ENCODE measurements at places on chromosomes 1 and 21.

DNA sequence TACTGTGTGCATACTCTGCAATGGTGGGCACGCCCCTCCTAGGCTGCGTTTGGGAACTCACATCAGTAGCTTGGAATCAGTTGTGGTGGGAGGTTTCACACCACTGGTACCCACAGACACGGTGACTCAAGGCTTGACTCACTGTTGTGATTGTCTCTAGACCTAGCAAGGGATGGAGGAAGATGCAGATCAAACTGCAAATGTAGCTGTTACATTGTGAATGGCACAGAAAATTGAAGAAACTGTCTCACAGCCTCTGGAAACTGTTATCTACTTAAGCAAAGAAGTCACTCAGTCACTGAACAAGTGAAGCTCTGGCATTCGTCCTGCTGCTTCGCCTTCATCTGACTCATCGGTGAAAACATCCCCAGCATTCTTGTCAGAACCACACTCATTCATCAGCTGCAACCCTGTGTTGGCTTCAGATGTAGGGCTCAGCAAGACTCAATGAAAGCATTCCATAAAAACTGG lies 59.5 kb downstream of the POFUT2 start:
- no peak for DNase-seq

DNA sequence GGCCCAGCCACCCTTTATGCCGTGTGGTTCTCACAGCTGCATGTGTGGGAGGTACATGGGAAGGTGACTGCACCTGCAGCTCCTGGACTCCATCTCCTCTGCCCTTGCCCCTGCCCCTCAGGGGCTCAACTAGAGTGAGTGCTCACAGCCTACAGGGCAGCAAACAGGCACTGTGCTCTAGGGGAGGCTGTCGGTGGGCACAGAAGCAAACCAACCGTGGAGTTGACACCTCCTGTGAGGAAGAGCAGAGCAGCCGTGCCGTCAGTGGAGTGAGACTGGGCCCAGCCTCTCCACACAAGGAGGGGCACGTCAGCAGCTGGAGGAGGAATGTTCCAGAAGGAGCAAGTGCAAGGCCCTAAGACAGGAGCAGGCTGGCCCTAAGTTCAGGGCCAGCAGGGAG lies 32.7 kb downstream of the BMP8A start:
- no peak for DNase-seq

DNA sequence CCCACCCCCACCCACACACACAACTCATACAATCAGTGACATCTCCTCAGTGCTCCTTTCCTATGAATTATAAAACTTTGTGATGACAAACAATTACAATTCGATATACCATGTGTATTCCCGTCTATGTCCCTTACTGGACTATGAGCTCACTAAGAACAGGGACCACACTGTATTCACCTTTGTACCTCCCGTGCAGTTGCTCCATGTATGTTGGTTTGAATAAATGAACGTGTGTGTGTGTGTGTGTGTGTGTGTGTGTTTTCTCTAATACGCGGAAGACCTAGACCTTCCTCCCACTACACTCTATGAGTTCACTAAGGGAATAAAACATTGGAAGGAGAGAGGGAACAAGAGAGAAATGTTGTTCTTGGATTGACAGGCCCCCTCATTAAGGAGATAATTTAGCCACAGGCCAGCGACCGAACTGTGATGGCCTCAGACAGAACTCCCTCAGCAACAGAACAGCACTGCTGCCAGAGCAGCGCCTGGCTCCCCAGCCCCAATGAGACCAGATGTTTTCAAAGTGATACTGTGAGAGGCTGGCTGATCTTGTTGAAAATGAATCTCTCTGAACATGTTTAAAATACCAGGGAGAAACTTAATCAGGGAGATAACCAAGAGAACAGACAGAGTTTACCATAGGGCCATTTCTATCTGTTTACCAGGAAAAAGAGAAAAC lies 21.7 kb downstream of the BCAR3 start:
- no peak for DNase-seq

- DNase-seq: no peak
Measured at GRCh38 chr21:18970416-18970815, 566.8 kb upstream of the TMPRSS15 start.

- no peak for DNase-seq
Measured at GRCh38 chr1:167013108-167013929, 24.2 kb downstream of the MAEL start.

DNA sequence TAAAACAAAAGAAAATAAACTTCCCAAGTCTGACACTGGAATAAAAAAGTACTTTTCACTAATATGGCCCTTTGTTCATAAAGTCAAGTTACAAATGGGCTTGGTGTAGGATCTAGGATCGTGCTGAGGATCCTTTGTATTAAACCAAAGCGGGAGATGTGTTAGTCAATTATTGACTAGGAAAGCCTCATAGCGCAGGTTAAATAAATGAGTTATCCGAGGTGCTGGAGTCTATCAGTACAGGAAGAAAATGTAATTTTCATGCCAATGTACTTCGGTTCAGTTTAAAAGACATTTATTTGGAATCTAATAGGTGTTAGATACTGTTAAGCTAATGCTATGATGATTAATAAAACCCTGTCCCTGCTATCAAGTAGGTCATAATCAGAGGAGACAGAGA lies 101.8 kb downstream of the TNR start:
- no peak for DNase-seq

All from NCI-H510A (cell line).